ENCODE measurements at places on chromosomes 7 and 10. TPM values are rescaled to one million over a fixed set of nuclear protein-coding genes. Genes with fewer than 3 reads are reported as not detected.

TMEM139 gene
- polyA plus RNA-seq = 55.7 TPM

PIK3AP1 gene
- polyA plus RNA-seq = 4.5 TPM

HTRA1 gene
- 158 TPM for polyA plus RNA-seq

- DNase-seq = no peak
Observed at GRCh38 chr7:41005374-41005901, 697.5 kb downstream of the INHBA start.

- no peak for DNase-seq
Observed at GRCh38 chr7:133365917-133366316, 113.0 kb downstream of the EXOC4 start.

DNA sequence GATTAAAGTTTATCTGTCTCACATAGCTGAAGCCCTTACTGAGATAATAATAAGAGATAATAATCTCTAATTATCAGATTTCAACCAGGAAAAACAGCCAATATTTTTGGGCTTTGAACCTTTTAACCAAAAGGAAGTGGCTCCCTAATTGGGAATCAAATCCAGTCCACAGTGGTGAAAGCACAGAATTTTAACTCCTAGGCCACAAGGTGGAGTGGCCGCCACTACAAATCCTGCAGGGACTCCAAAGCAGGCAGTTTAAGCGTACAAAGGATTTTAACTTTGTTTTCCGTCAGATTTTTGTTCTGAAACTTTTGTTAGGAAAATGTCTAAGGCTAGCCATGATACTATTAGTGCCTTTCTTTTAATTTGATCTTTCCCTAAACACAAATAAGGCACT is 99.6 kb upstream of the CCNY start:
- DNase-seq = no peak

DNA sequence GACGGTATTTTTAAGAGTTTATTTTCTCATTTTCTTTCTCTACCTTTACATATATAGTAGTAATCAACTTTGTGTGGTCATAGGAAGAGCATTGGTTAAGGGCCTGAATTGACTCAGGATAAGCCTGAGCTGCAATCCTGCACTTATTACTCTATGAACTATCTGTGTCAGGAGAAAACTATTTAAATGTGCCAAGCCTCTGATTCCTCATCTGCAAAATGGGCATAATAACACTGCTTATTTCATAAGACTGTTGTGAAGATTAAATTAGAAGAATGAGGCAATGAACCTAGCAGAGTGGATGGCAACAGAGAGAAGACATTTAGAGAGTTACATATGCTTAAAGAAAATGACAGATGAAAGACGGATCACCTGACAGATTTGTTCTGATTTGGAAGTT is 175.5 kb downstream of the RELN start:
- DNase-seq = no peak

- DNase-seq = peak; percentile 84
Observed at GRCh38 chr7:33733870-33734650, 171.3 kb upstream of the BMPER start.

- DNase-seq = no peak
Observed at GRCh38 chr10:29553544-29554250, 81.1 kb downstream of the SVIL start.

DNA sequence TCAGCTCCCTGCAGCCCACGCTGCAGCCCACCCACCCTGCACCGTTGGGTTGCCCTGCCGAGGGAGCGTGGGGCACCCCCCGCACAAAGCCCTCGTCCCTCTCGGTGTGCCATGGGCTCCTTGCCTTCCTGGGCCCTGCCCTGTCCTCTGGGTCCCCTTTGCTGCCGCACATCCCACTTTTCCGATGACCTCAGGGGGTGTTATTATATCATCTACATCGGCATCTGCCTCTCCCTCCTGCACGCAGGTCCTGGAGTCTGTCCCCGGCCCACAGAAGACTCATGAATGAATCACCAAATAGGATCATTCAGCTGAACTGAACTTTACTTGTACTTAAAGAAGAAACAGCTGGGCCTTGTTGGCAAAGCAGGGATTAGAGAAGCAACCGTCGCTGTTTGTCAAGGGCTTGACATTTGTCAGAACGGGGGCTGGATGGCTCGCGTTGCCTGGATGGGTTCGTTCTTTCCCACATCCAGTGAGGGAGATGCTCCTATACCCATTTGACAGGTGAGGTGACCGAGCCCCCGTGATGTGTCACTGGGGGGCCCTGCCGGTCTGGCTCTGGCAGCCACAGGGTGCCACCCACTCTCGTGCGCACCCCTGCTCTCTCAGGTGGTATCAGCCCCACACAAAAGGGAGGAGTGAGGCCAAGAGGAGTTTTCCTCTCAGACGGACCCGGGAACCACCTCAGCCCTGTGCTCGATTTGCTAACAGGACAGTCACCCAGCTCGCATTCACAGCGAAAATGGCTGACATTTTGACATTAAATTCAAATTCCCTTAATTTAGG is 58.6 kb upstream of the EBF3 start:
- no peak for DNase-seq

DNA sequence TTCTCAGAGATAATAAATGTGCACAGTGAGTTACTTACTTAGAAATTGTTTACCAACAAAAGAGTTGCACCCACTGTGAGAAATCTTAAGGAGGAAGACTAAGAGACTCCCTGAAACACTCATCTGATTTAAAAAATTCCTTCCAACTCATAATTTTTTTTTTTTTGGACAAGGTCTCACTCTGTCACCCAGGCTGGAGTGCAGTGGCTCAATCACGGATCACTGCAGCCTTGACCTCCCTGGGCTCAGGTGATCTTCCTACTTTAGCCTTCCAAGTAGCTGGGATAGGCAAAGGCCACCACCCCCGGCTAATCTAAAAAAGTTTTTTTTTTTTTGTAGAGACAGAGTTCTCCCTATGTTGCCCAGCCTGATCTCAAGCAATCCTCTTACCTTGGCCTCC is 36.0 kb downstream of the MALSU1 start:
- DNase-seq = no peak

DNA sequence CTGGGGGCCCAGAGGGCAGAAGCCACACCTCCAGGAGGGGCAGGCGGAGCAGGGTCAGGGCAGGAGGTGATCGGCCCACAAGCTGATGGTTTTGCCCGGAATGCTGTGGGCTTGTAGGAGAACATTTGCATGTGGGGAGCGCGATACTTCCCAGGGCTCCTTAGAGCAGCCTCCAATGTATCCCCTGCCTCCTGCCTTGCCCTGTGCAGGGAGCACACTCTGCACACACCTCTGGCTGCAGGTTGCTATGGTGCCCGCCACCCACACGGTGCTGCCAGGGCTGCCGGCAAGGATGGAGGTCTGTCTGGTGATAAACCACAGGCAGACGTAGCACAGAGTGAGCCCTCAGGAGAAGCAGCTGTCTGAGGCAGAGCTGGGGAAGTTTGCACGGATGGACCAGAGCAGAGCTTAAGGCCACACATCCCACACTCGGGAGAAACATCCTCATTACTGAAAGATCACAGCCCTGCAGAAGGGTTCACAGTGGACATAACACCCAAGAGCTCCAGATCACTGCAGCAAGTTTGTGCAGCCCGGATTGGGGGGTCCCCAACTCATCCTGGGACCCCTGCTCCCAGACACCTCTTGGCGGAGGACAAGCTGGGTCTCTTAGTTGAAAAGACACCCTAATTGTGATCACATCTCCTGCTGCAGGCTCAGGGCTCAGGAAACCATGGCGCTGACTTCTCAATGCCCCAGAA is 41.8 kb downstream of the VIPR2 start:
- no peak for DNase-seq

- DNase-seq = no peak
Observed at GRCh38 chr7:22696541-22697228, 30.3 kb upstream of the IL6 start.

- DNase-seq = no peak
Observed at GRCh38 chr10:22913474-22914092, 14.3 kb upstream of the ARMC3 start.

- DNase-seq = no peak
Observed at GRCh38 chr7:158824028-158824427, 5.3 kb downstream of the ESYT2 start.

GRCh38 chr10:74282151-74282847 is 131.3 kb downstream of the ADK start:
- DNase-seq = no peak

DNA sequence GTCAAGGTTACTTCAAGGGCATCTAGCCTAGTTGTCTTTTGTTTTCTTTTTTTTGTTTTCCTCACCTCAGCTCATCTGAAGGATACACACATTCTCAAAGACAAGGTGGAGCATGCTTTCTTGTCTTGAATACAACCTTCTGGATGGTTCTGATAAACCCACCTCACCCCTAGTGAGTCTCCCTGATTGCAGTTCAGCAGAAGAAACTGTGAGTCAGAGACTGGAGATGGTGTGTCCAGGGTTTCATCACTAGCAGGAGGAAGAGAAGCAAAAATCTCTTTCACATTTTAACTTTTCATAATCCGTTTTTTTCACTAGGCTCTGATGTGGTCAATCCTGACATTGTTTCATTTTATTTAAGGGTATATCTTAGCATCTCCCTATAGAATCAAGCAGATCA is 143.0 kb upstream of the NRBF2 start:
- DNase-seq = no peak

- DNase-seq = no peak
Observed at GRCh38 chr7:1083729-1084657, 3.9 kb upstream of the GPER1 start.

GRCh38 chr7:70091362-70091761 is 493.1 kb downstream of the AUTS2 start:
- DNase-seq = no peak
